ENCODE measurements at places on chromosomes 1 and 21. TPM values are rescaled to one million over a fixed set of nuclear protein-coding genes. Genes with fewer than 3 reads are reported as not detected.

- no peak for DNase-seq
Observed at GRCh38 chr1:20883766-20884165, 96.7 kb upstream of the HP1BP3 start.

- no peak for DNase-seq
Observed at GRCh38 chr1:239678181-239678580, 291.8 kb downstream of the CHRM3 start.

GRCh38 chr1:28601696-28602095, 9.6 kb downstream of the RAB42 start:
- no peak for DNase-seq

GRCh38 chr1:244314921-244315559, 136.7 kb downstream of the ADSS2 start:
- DNase-seq = no peak

Gene CLIC6
- not detected for total RNA-seq

Gene KRTAP21-2
- total RNA-seq = not detected
